Stimulated activated CD4-positive, alpha-beta T cell treated with anti-CD3 and anti-CD28 coated beads, Interleukin-15, amount 100 ng/mL, for 24 hours (primary cell): ENCODE measurements at places on chromosomes 3 and 15.

- no peak for DNase-seq
Measured at GRCh38 chr3:72397586-72397985, 450.7 kb downstream of the SHQ1 start.

- no peak for DNase-seq
Measured at GRCh38 chr3:31896648-31897433, 84.2 kb downstream of the OSBPL10 start.

DNA sequence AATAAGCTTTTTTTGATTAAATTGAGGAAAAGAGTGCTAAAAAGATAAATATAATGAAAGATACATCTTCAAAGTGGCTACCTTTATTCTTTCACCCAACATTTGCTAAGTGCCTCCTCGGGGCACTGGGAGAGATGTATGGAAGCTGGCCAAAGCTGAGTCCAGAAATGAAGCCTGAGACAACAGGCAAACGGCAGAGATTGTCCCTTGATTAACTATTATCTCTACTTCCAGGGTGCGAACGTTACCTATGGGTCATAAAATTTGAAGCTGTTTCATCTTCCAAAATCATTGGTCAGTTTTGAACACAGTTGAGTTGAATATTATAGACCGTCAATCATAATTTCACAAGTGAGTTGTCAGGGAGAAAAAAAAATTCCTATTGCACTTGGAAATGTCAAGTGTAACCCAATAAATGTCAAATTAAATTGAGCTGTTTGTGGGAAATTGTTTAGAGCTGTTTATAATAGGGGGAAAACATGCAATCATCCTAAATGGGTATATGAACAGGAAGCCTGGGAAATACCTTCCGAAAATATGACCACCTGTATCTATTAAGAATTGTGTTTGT, 73.9 kb downstream of the SUCLG2 start:
- DNase-seq, result no peak

- no peak for DNase-seq
Measured at GRCh38 chr3:168289471-168290008, 193.8 kb upstream of the GOLIM4 start.

- DNase-seq, result no peak
Measured at GRCh38 chr3:194579091-194579606, 54.1 kb downstream of the TMEM44 start.

GRCh38 chr3:65419233-65419632, 619.5 kb downstream of the MAGI1 start:
- DNase-seq, result no peak

DNA sequence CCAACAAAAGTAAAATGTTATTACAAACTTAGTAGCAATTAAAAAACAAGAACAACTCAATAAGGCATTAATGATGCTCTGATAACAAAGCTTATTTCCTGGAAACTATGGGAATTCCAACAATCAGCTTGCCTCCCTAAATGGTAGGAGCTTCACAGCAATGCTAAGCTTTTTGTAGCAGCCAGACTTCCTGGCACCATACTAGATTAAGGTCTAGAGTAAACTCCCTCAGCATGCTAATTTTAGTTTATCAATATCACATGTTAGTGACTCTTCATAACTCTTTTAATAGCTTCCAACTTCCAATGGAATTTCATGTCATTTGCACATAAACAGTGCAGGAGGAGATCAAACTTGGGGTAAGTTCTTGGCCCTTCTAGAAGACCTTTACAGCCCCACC, 782.0 kb downstream of the MCTP2 start:
- DNase-seq, result no peak
